HEK293T (cell line): ENCODE measurements at places on chromosomes 5 and 9.

DNA sequence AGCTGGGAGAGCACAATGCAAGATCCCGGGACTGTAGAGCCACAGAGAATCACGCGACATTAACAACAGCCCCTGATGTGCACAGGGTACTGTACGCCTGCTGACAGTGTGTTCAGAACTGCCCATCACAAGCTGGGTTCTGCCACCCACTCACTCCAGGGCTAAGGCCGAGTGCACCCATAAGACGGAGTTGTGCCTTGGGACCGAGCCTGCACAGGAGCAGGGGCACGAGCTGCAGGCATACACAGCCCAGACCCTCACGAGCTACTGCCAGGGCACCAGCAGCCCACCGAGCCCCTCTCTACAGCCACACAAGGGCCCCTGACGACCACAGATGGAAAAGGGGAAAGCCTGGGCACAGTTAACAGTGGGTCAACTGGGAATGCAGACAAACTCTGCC is 67.8 kb downstream of the CAMSAP1 start:
- DNase-seq: no peak

DNA sequence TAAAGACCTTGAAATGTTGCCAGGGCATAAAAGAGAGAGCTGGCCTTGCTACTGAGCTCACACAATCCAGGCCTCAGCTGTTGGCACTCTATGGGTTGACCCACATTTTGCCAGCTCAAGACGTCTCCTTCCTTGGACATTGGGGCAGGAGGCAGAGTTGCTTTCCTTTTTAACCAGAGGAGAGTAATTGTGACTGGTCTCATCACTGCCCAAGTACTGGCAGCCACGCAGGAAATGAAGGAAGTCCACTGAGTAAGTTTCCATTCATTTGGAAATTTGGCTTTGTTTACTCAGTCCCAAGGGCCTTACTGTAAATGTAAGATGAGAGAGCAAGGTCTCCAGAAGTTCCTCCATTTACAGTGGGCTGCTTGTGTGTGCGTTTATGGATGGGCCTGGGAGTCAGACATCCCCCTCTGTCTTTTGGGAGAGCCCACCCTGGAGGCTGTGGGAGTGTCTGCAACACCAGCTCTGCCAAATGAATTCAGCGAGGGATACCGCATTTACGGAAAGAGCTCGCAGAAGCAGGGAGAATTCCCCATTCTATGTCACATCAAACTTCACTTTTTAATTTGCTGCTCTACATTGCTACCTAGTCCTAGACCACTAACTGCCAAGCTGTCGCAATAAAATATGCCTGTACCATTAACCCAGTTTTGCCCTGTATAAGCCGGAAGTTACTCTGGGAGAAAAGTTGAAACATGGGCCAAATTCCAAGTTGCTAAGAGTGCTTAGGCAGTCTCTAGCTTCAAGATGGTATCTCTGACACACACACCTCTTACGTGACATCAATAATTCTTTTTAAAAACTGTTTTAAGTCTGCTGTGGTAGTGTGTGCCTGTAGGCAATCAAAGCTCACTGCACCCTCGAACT is 24.5 kb upstream of the PDZD2 start:
- no peak for DNase-seq

DNA sequence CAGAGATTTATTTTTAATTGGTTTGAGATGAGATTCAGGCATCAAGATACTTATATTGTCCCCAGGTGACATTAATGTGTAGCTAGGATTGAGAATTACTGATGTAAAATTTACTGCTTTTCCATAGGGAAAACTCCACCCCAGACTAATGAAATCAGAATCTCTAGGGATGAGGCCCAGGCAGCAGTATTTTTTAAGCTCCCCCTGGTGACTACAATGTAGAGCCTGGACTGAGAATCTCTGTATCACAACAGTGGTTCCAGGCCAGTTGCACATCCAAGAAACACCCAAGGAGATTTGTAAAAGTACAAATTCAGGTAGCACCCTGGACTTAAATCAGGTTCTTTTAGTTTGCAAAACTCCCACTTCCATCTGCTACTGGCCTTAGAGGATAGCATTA is 185.7 kb downstream of the MARCHF11 start:
- DNase-seq: no peak

- DNase-seq: no peak
Observed at GRCh38 chr5:148085977-148086705, 22.4 kb downstream of the SPINK5 start.

- no peak for DNase-seq
Observed at GRCh38 chr9:20065796-20066700, 277.2 kb upstream of the SLC24A2 start.

DNA sequence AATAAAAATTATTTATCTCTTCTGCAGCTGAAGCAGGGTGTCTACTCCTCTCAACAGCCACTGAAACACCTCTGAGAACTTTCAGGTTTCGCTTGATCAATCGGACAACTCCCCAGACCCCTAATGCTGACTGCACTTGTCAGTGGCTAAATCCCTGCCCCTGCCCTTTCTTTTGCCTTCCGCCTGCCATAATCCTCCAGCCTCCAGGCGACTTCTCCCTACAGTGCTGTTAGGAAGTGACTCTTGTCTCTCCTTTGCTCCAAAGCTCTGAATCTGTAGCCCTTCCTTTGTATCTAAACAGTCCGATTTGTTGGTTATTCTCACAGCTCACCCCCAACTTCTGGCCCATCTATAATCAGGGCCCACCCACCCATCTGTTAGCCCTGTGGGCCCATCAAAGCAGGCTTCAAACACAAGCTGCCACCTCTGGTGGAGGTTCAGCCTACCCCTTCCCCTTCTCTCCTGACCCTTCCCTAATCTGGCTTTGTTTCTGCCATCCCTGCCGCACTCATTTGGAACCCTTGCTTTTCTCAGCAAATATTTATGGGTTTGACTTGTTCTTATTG is 53.7 kb upstream of the IFNK start:
- DNase-seq: no peak

- no peak for DNase-seq
Observed at GRCh38 chr9:75167281-75167680, 79.0 kb downstream of the OSTF1 start.

- no peak for DNase-seq
Observed at GRCh38 chr5:76807296-76807695, 11.5 kb upstream of the F2RL1 start.

GRCh38 chr5:133944263-133945185 is 23.9 kb downstream of the C5orf15 start:
- peak; percentile 73 for DNase-seq

DNA sequence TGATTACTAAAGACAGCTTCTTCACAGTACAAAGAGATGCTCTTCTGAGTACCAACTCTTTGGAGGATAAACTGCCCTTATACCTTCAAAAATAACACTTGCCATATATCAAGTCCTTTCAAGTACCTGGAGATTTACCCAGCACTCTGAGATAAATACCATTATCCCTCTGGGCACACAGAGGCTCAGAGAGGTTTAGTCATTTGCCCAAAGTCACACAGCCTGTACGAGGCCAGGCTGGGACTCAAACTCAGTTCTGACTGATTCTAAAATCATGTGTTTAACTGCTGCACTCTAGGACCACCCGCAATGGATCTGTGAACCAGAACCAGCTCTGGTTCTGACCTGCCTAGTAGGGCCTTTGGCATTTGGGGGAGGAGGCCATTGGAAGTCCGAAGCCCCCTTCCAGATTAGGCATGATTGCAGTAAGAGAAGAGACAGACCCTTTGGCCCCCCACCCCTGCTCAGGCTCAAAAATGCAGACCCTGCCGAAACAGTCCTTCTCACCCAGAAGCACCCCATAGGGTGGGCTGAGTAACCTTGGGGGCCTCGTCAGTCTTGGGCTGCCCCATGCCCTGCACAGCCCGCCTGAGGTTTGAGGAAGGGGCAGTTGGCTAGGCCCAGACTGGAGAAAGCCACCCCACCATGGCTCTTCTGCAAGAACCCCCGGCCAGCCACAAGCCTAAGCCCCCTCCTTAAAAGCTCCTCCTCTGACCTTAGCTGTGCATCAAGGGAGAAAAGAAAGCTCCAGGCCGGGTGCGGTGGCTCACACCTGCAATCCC is 32.8 kb upstream of the IL17B start:
- DNase-seq: no peak

GRCh38 chr5:15500325-15501001 is 483 bp downstream of the FBXL7 start:
- peak; percentile 10 for DNase-seq

- DNase-seq: no peak
Observed at GRCh38 chr5:138351517-138351916, 968 bp upstream of the KDM3B start.

- DNase-seq: no peak
Observed at GRCh38 chr9:135008416-135008815, 79.1 kb upstream of the OLFM1 start.

GRCh38 chr5:154076240-154076922 is 37.6 kb downstream of the MFAP3 start:
- no peak for DNase-seq

GRCh38 chr9:18890372-18890771 is 142.6 kb downstream of the SAXO1 start:
- DNase-seq: no peak

GRCh38 chr9:128106181-128106939 is 21.2 kb downstream of the PTGES2 start:
- DNase-seq: no peak

- DNase-seq: no peak
Observed at GRCh38 chr5:87081016-87081415, 186.7 kb upstream of the RASA1 start.

- no peak for DNase-seq
Observed at GRCh38 chr5:82639393-82640144, 361.4 kb upstream of the RPS23 start.

DNA sequence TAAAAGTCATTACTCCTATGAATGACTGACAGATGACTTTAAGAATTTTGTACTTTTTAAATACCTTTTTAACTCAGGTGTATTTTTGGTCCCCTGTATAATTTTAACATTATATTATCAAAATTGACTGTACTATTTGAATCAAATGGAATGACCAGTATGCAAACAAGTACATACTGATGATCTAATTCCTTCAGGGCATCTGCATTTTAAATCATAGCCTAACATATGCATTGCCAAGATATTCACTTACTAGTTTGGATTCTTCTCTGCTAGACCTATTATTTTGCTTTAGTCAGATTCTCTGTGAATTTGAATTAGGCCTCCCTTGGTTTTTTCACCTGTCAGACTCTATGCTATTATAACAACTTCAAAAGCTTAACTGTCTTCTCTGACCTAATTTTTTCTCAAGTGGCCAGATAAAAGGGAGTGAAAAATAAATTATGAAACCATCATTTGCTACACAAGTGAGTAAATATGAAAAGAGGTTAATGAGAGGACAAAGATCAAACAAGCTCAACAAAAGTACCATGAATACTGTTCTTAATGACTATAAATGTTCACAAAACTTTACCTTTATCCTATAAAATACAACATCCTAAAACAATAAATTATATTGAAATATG is 1505.2 kb upstream of the CDH9 start:
- no peak for DNase-seq

- DNase-seq: no peak
Observed at GRCh38 chr9:136799079-136799853, 3.1 kb downstream of the CCDC183 start.

- no peak for DNase-seq
Observed at GRCh38 chr9:12666813-12667212, 26.4 kb upstream of the TYRP1 start.

- DNase-seq: peak; percentile 67
Observed at GRCh38 chr9:96232539-96233241, 69.3 kb downstream of the HSD17B3 start.

GRCh38 chr9:3398232-3398648 is 127.6 kb downstream of the RFX3 start:
- no peak for DNase-seq

GRCh38 chr9:124133727-124134126 is 122.2 kb downstream of the LHX2 start:
- no peak for DNase-seq

DNA sequence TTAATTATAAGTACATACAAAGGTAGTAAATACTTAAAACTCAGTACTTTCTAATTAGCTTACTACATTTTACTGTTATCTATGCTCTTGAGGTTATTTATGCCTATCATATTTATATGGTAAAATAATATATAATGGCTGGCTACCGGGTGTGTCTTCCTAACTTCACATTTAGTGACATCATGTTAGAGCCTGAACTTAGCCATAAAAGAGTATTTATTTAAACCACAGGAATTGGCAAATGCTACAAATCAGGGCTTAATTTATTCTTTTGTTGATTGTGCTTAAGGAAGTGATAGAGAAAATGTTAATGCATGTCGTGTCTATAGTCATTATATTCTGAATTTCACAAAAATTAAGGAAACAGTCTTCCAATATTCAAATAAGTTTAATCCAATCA is 73.1 kb downstream of the NDUFAF2 start:
- no peak for DNase-seq

DNA sequence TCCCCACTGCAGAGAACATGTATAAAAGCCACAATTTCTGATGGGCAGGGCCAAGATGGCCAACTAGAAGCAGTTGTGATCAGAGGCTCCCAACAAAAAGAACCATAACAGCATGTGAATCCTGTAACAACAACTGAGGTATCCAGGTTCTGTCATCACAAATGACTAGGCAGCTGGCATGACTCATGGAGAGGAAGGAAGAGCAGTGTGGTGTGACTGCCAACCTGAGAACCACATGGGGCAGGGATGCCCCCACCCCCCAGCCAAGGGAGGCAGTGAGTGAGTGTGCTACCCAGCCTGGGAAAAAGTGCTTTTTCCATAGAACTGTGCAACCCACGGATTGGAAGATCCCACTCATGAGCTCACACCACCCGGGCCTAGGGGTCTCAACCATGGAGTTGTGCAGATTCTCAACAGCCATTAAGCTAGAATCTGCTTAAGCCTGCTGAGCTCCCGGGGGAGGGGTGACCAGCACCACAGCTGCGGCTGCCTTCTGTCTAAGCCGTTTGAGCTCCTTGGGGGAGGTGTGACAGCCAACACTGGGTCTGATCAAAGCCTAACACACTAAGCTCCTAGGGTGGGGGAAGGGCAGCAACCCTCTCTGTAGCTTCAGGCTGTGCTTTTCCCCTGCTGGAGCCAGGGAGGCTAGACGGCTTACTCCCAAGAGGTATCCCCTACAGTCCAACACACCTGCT is 80.1 kb upstream of the DMAC1 start:
- no peak for DNase-seq

GRCh38 chr5:76956033-76956432 is 3.2 kb downstream of the CRHBP start:
- no peak for DNase-seq

- no peak for DNase-seq
Observed at GRCh38 chr9:114465906-114466900, 39.1 kb downstream of the WHRN start.

DNA sequence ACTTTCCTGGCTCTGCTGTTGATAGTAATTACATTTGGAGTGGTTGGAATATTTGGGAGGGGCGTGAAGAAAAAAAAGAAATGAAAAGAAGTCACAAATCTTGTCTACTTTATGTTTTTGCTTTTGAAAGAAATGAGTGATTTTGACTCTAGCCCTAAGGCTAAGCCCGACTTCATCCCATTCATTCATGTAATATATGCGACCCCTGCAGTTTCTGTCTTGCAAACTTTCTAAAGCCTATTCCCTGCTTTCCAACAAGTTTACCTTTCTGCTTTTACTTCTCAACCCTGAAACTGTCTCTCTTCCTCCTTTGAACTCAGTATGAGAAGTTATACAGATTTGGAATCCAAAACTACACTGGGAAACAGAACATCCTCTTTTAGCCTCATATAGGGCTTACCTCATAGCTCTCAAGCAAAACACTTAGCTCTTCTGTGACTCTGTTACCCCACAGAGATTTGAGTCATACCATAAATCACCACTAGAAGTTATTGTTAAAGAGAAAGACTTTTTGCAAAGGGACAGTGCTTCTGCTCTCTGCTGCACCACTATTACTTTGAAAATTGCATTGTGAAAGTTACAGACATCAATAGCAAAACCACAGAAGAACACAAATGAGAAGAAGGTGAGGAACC is 1.6 kb downstream of the CFAP95 start:
- DNase-seq: peak; percentile 19
